ENCODE measurements at places on chromosomes 11 and 22.
A peak's percentile ranks its signal among the peaks of the same experiment; 100 is the strongest.

DNA sequence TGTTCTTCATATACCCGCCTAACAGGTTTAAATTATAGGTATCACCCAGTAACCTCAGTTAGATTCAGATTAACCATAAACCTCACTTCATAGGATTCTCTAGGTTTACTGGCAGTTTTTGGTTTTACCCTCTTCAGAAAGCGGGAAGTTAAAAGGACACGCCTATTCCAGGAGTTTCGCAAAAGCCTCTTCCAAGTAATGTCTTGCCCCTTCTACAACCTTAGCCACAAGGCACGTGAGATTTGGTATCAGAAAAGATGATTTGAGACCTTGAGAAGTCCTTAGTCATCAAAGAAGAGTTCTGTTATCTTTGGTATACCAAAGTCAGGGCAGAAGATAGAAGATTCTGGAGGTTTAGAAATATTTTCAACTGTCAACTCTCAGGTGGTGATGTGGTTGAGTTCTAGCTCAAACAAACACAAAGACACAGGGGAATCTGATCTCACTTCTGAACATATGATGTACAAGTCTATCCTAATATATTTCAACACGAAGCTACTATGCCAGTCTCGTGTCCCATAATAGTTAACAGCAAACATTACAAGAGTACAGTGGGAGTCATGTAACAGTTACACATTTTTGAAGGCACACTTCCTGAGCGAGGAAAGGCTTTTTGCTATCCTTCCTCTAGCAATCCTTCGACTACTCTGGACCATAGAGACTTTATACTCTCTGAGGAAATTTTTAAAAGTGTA, 103.5 kb downstream of the USP35 start:
- no peak for DNase-seq

- DNase-seq = no peak
These were observed 1.1 kb downstream of the NEAT1 start for GRCh38 chr11:65423516-65424204.

DNA sequence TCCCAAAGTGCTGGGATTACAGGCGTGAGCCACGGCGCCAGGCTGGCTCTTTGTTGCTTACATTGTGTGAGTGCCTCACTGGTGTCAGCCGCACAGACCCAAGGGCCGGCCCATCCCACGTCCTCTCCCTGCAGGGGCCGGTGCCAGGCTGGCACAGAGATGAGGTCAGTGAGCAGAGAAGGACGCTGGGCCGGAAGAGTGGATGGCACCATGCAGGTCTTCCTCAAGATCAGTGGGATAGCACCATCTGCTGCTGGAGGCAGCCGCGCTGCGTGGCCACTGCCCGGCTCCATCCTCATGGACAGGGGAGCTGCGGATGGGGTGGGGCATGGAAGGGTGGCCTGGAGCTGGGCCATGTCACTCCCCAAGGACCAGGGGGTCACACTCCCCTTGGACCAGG, 22.0 kb upstream of the FGF4 start:
- DNase-seq = no peak

GRCh38 chr11:57244911-57245310, 7.9 kb upstream of the APLNR start:
- DNase-seq = no peak

GRCh38 chr11:34233215-34233614, 124.6 kb downstream of the ABTB2 start:
- no peak for DNase-seq

DNA sequence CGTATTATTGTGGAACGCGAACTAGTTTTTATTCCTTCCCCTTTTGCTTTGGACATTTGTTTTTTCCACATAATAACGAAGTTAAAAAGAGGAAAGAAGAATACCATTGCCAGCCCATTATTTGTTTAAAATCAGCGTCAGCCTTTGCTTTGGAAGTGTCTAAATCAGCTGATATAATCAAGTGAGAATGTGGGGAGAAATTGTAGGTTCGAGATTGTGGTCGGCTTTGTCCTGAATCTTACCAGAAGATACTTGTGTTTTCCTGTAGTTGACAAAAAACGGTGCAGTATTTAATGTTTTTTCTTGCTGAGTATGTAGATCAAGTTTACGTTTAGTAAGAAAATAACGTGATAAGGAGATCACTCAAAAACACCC, 935 bp downstream of the ZNF143 start:
- no peak for DNase-seq

DNA sequence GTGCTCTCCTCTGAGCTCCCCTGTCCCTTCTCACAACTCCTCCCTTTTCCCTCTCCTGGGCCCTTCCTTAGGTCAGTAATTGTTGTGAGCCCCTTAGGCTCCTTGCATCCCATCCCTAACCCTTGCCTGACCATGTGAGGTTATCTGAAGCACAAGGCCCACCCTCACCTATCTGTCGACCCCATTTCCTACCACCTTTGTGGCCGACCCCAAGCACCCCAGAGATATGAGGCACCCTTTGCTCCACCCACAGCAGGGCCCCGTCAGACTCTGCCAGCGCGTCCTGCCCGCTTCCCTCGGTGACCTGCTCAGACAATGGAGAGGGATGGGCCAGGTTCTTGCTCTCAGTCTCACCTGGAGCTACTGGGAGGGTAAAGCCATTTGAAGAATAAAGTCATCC, 1.3 kb downstream of the GNG3 start:
- DNase-seq = peak; percentile 42

- peak; percentile 18 for DNase-seq
These were observed 16.9 kb upstream of the SPTY2D1 start for GRCh38 chr11:18650859-18651557.

- no peak for DNase-seq
These were observed 51.7 kb upstream of the CCDC89 start for GRCh38 chr11:85737738-85738137.

DNA sequence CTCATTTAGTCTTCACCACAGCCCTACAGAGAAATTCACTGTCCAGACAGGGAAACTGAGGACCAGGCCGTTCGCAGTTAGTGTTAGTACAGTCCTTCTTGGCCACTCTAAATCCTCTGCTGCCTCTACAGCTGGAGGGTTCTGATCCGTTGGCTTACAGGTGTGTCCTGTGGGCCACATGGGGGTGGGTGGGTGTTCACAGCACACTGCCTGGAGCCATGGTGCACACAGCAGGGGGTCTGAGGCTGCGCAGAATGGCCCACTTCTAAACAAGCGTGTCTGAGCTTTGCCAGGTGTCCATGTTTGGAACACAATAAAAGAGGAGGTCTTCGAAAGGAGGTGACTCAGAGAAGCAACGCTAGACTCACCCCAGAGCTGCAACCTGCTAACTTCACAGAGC, 249.0 kb downstream of the ST3GAL4 start:
- no peak for DNase-seq

All from T-helper 9 cell (primary cell).